Neural crest cell (in vitro differentiated cells): ENCODE measurements at places on chromosomes 2 and 18. TPM values are rescaled to one million over a fixed set of nuclear protein-coding genes. Genes with fewer than 3 reads are reported as not detected.

DNA sequence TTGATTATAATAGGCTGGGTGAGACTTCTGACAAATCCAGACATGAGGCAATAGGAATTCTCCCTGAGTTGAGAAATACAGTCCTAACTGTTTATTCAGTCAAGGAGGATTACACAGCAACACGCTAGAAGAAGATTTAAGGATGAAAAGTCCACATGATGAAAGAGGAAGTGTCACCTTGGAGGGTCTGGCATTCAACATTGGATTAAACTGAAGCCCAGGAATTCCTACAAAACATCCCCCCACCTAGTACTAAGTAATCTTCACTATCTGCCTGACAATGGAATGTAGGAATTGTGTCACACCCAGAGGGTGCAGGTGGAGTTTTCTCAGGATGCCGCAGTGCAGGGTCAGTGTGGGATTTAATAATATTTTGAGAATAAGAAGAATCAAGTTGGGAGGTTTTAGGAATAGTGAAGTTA, 142.4 kb downstream of the SOCS6 start:
- no peaks in the 10 kb centered on the region for H3K4me1 ChIP-seq
- no peaks in the 10 kb centered on the region for H3K36me3 ChIP-seq
- H3K4me3 ChIP-seq = no peak overlapping the region
- H3K27me3 ChIP-seq = no peaks in the 10 kb centered on the region

- no peak for DNase-seq
- no peaks in the 10 kb centered on the region for H3K27me3 ChIP-seq
These were observed 45.6 kb upstream of the ARHGAP15 start for GRCh38 chr2:143083636-143084035.

DNA sequence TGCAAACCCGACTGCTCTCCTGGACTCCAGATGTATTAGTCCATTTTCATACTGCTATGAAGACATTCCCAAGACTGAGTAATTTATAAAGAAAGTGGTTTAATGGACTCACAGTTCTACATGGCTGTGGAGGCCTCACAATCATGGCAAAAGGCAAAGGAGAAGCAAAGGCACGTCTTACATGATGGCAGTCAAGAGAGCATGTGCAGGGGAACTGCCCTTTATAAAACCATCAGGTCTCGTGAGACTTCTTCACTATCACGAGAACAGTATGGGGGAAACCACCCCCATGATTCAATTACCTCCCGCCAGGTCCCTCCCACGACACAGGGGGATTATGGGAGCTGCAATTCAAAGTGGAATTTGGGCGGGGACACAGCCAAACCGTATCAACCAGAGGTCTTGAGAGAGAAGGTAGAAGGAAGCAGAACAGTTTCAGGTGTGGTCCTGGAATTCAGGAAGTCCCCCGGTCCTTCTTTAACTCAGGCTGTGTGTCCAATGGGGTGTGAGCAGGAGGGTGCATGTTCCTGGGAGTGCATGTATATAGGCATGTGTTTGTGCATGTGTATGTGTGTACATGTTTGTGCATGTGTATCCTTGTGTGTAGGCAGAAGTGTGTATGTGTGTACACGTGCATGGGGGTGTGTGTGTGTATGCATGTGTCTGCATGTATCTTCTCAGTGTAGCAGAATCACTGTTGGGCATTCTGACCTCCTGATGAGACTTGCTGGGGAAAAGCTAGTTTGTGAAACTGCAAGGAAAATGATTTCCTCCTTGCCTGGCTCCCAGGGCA, 46.2 kb downstream of the GREB1 start:
- H3K27ac ChIP-seq = peak overlapping the region; percentile 35
- H3K4me3 ChIP-seq = no peak overlapping the region
- DNase-seq = no peak
- peaks cover 35% of the 10 kb centered on the region for H3K4me1 ChIP-seq

TCF23 gene
- total RNA-seq = not detected in 2 replicates
